ENCODE measurements at places on chromosomes 12 and 14.

DNA sequence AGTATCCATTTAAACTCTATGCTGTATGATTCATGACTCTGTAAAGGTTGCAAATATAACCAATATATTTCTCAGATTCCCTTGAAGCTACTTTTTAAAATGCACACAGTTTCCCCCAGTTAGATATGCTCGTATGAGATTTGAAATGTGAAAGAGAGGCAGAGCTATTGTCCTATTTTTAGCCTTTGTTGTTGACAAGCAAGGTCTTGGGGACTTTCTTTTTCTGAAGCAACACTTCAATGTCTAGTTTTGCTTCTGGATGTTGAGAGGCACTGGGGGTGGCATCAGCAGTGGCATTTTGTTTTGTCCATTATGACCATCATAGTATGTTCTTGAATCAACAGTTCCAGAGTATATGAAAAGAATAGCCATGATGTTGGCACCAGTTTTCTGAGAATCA lies 63.4 kb downstream of the ASCL1 start:
- DNase-seq = no peak

DNA sequence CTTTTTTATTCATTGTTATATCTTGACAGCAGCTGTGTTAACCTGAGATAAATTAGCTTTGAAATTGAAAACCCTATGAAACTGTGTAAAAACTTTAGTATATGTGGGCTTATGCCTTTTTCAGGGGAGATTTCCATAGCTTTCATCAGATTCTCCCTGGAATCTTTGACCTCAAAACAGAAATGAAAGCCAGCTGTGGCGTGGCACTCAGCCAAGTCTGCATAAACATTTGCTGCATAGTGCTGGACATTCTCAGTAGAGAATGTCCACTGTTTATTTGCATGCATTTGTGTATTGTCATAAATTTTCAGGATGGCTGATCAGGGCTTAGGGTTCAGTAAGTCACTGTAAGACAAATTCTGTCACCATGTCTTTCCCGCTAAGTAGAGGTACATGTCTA lies 115.3 kb upstream of the NAP1L1 start:
- no peak for DNase-seq

DNA sequence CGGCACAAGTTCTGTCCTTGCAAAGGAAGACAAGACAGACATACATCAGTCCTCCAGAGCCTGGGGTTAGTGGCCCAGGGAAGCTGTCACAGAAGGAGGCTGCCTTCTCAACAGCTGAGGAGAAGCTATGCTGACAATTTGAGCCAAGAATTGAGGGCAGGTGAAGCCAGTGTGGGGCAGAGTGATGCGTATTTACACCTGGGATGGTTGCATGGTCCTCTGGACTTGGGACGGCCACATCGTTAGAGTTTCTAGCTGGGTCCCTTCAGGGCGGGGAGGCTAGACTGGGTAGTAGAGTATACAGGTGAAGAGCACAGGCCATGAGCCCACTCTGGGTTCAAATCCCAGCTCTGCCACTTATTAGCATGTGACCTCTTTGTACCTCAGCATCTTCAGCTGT lies 16.5 kb downstream of the KRT85 start:
- no peak for DNase-seq

DNA sequence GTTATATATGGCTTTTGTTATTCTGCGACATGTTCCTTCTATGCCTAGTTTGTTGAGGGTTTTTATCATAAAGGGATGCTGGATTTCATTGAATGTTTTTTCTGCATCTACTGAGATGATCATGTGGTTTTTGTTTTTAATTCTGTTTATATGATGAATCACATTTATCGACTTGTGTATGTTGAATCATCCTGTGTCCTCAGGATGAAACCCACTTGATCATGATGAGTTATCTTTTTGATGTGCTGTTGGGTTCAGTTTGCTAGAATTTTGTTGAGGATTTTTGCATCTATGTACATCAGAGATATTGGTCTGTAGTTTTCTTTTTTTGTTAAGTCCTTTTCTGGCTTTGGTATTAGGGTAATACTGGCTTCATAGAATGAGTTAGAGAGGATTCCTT lies 291.2 kb downstream of the AKAP6 start:
- no peak for DNase-seq

- no peak for DNase-seq
Measured at GRCh38 chr14:61225344-61225743, 55.8 kb downstream of the TMEM30B start.
